ENCODE measurements at places on chromosomes 4 and X. TPM values are rescaled to one million over a fixed set of nuclear protein-coding genes. Genes with fewer than 3 reads are reported as not detected.
A peak's percentile ranks its signal among the peaks of the same experiment; 100 is the strongest.

The ARAP2 gene
- polyA plus RNA-seq = 6.7 TPM

- DNase-seq = no peak
Observed at GRCh38 chr4:104815665-104816064, 321.0 kb upstream of the CXXC4 start.

DNA sequence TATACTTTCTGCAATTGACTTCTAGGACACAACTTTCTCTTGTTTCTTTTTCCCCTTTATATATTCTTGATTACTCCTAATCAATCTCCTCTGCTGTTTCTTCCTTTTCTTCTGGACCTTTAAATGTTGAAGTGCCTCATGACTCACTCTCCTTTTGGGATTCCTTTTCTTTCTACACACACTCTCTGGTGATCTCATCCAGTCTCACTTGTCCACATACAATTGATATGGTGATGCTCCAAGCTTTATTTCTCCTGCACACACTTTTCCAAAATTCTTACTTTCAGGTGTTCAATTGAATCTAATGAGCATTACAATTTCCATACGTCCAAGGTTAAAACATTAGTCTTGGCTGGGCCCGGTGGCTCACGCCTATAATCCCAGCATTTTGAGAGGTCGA, 794.8 kb upstream of the EPHA5 start:
- no peak for DNase-seq

- peak; percentile 91 for DNase-seq
Observed at GRCh38 chr4:125313497-125313896, 1.3 kb upstream of the FAT4 start.

GRCh38 chr4:81512757-81513501, 41.2 kb upstream of the RASGEF1B start:
- no peak for DNase-seq

DNA sequence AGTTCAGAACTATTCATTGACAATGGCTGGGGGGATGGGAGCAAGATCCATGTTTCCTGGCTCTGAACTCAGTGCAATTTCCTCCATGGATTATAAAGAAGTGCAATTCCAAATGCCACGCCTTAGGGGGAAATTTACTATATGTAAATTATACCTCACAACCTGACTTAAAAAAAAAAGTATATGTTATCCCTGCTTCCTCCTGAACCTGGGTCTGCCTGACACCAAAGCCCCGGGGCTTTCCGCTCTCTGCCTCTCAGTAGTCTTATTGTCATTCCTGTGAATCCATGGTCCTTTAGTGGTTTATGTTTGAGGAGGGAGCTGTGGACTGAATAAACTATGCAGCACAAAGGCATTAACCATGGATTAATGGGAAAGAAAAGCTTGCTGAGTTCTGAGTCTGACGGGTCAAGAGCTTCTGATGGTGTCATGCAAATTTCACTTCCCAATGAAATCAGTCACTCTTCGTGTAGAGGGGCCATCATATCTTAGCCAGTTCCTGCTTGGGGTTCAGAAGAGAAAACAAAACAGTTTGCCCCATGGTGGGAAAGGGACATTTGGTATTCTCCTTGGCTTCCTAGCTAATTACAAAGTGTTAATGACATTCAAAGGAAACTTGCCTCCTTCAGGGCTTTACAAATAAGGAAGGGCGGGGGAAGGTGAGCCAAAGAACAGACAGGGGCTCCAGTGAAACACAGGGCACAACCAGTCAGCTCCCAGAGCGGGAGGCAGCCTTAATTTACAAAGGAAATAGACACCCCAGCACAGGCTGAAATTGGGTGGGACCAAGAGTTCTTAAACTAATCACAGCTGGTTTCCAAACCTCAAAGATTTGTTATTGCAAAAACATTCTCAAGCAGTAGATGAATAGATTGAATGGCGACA, 14.3 kb downstream of the FAM9C start:
- DNase-seq = no peak

Measured in right renal cortex interstitium (tissue), 3 donors.